ENCODE measurements at places on chromosomes 11 and 22. TPM values are rescaled to one million over a fixed set of nuclear protein-coding genes. Genes with fewer than 3 reads are reported as not detected.
A peak's percentile ranks its signal among the peaks of the same experiment; 100 is the strongest.

DNA sequence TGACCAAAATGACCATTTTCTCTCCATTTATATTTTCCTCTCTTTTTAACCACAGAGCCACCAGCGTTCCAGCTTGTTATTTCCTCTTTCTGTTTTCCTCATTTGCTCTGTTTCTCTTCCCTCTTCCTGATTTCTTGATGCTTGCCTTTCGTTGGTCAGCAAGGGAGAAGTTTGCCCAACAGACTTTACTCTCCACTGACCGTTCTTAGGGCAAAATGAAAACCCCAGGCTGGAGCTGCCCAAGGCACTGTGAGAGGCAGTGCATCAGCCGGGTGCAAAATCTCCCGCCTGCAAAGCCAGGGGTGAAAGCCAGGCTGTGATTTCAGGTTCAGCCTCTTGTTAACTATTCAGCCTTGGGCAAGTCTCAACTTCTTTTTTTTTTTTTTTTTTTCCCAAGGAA is 26.1 kb upstream of the APLP2 start:
- DNase-seq, result no peak
- H3K27me3 ChIP-seq, result no peaks in the 10 kb centered on the region
- no peaks in the 10 kb centered on the region for H3K4me1 ChIP-seq
- H3K36me3 ChIP-seq, result no peaks in the 10 kb centered on the region
- no peak overlapping the region for H3K27ac ChIP-seq

- no peaks in the 10 kb centered on the region for H3K36me3 ChIP-seq
- no peak overlapping the region for H3K27ac ChIP-seq
- no peak for DNase-seq
- no peak overlapping the region for H3K4me3 ChIP-seq
- H3K4me1 ChIP-seq, result no peaks in the 10 kb centered on the region
- H3K27me3 ChIP-seq, result no peaks in the 10 kb centered on the region
Observed at GRCh38 chr11:86637988-86638387, 34.4 kb downstream of the ME3 start.

GRCh38 chr11:65571940-65572339 is 398 bp upstream of the FAM89B start:
- no peaks in the 10 kb centered on the region for H3K36me3 ChIP-seq
- H3K4me1 ChIP-seq, result peaks cover 25% of the 10 kb centered on the region
- no peak overlapping the region for H3K27ac ChIP-seq
- H3K4me3 ChIP-seq, result peak overlapping the region; percentile 79

- H3K36me3 ChIP-seq, result peaks cover 74% of the 10 kb centered on the region
- no peak overlapping the region for H3K27ac ChIP-seq
- DNase-seq, result no peak
- H3K4me1 ChIP-seq, result peaks cover 9% of the 10 kb centered on the region
- no peak overlapping the region for H3K4me3 ChIP-seq
- no peaks in the 10 kb centered on the region for H3K27me3 ChIP-seq
Observed at GRCh38 chr22:20109411-20110358, 6.2 kb upstream of the RANBP1 start.

GRCh38 chr11:13189561-13190426 is 87.8 kb upstream of the BMAL1 start:
- no peaks in the 10 kb centered on the region for H3K27me3 ChIP-seq
- no peak overlapping the region for H3K27ac ChIP-seq
- no peak overlapping the region for H3K4me3 ChIP-seq
- DNase-seq, result no peak
- H3K36me3 ChIP-seq, result no peaks in the 10 kb centered on the region

GRCh38 chr11:95542868-95543551 is 246.6 kb downstream of the FAM76B start:
- H3K27me3 ChIP-seq, result no peaks in the 10 kb centered on the region
- H3K27ac ChIP-seq, result no peak overlapping the region
- H3K4me3 ChIP-seq, result no peak overlapping the region
- no peak for DNase-seq
- no peaks in the 10 kb centered on the region for H3K4me1 ChIP-seq

TBX10 gene
- 0.26 TPM for total RNA-seq

EIF4G2 gene
- 857 TPM for total RNA-seq

OR5M11 gene
- total RNA-seq, result not detected

RFPL2 gene
- not detected for total RNA-seq

DNA sequence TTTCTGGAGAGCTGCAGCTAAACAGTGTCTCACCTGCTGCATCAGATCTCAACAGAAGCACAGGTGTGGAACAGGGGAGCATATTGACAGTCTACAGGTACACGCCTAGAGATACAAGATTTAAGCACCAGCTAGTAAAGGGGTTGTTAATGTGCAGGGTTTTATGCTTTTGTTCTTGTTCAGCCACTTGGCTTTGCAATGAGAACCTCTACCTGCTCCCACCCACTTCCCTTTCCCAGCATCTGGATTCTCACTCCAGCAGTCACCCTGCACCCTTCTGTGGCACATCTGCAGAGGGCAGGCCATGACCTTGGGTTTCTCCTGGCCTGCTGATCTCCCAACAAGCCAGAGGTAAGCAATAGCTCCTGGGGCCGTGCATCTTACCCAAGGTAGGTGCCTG is 446.6 kb downstream of the BUD13 start:
- no peaks in the 10 kb centered on the region for H3K4me1 ChIP-seq
- no peak for DNase-seq
- no peaks in the 10 kb centered on the region for H3K36me3 ChIP-seq
- no peaks in the 10 kb centered on the region for H3K27me3 ChIP-seq

GRCh38 chr22:39234867-39235687 is 9.7 kb downstream of the PDGFB start:
- no peaks in the 10 kb centered on the region for H3K27me3 ChIP-seq
- H3K4me1 ChIP-seq, result peaks cover 29% of the 10 kb centered on the region
- no peak overlapping the region for H3K27ac ChIP-seq
- no peak overlapping the region for H3K4me3 ChIP-seq

DNA sequence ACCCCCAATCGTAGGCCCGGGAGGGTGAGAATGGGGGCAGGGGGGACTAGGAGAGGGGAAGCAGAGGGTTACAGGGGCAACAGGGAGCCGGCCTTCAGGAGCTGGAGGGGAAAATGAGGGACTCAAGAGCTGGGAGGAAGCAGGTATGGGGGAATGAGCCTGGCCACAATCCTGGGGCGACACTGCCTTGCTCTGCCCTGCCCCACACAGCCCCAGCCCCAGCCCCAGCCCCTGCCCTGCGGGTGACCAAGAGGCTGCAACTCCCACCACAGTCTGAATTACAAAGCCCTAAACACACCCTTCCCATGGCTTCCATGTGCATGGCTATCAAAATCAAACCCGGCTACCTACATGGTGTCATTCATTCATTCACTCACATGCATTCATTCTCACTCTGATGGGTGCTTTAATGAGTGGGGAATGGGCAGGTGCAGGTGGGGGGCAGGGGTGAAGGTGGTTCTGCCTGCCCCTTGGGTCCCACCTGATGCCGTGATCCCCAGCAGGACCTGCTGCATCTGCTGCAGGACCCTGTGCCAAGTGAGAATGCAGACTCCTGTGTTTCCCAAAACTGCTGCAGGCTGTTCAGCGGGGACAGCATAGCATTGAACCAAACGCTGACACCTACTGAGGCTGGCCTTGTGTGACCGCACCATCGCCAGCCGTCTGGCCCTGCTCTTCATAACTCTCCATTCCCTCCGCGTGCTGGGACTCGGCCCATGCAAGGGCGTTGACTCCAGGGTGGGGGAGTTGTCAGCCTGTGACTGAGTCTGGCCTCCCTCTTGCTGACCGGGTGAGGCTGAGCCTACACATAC is 9.5 kb upstream of the LINC01488 start:
- H3K36me3 ChIP-seq, result no peaks in the 10 kb centered on the region
- no peak overlapping the region for H3K27ac ChIP-seq
- no peak overlapping the region for H3K4me3 ChIP-seq
- no peak for DNase-seq

GAB4 gene
- total RNA-seq, result not detected

- H3K4me1 ChIP-seq, result no peaks in the 10 kb centered on the region
- no peak overlapping the region for H3K27ac ChIP-seq
- H3K36me3 ChIP-seq, result peaks cover 45% of the 10 kb centered on the region
- no peaks in the 10 kb centered on the region for H3K27me3 ChIP-seq
Observed at GRCh38 chr22:50435291-50436014, 39.4 kb downstream of the SBF1 start.

GRCh38 chr11:1382831-1383607 is 6.7 kb upstream of the BRSK2 start:
- peaks cover 11% of the 10 kb centered on the region for H3K4me1 ChIP-seq
- peak overlapping the region; percentile 61 for H3K4me3 ChIP-seq
- H3K27me3 ChIP-seq, result peaks cover 2% of the 10 kb centered on the region
- H3K27ac ChIP-seq, result peak overlapping the region; percentile 11
- peak; percentile 26 for DNase-seq

GGTLC2 gene
- total RNA-seq, result not detected

DNA sequence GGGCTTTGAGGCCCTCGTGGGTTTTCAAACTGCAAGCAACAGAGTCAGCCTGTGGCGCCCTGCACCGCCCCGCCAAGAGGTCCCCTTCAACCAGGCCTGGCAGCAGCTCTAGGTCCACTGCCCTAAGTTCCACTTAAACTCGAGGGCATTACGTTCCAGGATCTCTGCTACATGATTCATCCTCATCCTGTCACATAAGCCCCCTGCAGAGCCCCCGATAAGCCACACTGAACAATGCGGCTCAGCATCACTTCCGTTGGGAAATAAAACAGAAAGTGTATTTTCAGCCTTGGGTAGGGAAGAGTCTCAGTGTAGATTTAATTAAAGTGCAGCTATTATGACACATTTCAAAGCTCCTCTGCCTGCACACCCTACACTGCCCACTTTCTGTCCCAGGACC is 24.6 kb downstream of the SULT4A1 start:
- no peak overlapping the region for H3K4me3 ChIP-seq
- no peak for DNase-seq
- H3K27ac ChIP-seq, result no peak overlapping the region
- H3K27me3 ChIP-seq, result peaks cover 1% of the 10 kb centered on the region

CARD18 gene
- not detected for total RNA-seq

B3GAT3 gene
- total RNA-seq, result 42.4 TPM

- H3K4me1 ChIP-seq, result peaks cover 4% of the 10 kb centered on the region
- H3K27ac ChIP-seq, result no peak overlapping the region
- no peaks in the 10 kb centered on the region for H3K36me3 ChIP-seq
- peaks cover 3% of the 10 kb centered on the region for H3K27me3 ChIP-seq
- H3K4me3 ChIP-seq, result no peak overlapping the region
Observed at GRCh38 chr22:35547987-35548721, 7.5 kb downstream of the RASD2 start.

- H3K27me3 ChIP-seq, result no peaks in the 10 kb centered on the region
- H3K4me1 ChIP-seq, result no peaks in the 10 kb centered on the region
Observed at GRCh38 chr11:61793083-61793828, 545 bp downstream of the FEN1 start.

DNA sequence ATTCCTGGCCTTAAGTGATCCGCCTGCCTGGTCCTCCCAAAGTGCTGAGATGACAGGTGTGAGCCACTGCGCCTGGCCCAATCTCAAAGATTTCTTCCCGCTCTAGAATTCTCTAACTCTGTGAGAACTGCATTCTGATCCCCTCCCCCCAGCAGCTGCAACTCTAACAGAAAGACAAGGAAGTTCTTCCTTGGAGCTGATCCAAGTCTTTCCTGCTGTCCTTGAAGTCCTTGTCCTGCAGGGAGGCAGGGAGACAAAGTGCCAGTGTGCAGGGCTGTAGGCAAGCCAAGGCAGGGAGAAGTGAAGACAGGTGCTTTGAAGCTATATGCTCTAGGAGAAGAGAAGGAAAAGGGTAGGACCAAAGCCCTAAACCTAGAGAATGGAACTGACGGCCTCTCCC is 9.5 kb upstream of the GGA1 start:
- H3K27ac ChIP-seq, result no peak overlapping the region
- no peak for DNase-seq
- no peaks in the 10 kb centered on the region for H3K4me1 ChIP-seq
- H3K4me3 ChIP-seq, result no peak overlapping the region
- H3K36me3 ChIP-seq, result no peaks in the 10 kb centered on the region

- DNase-seq, result no peak
- H3K36me3 ChIP-seq, result no peaks in the 10 kb centered on the region
- no peak overlapping the region for H3K4me3 ChIP-seq
- H3K27me3 ChIP-seq, result no peaks in the 10 kb centered on the region
- H3K27ac ChIP-seq, result no peak overlapping the region
Observed at GRCh38 chr11:106327637-106328036, 250.2 kb downstream of the AASDHPPT start.

GRCh38 chr11:77020734-77021133 is 13.5 kb upstream of the B3GNT6 start:
- H3K36me3 ChIP-seq, result no peaks in the 10 kb centered on the region
- no peaks in the 10 kb centered on the region for H3K27me3 ChIP-seq
- H3K27ac ChIP-seq, result no peak overlapping the region
- DNase-seq, result no peak
- H3K4me3 ChIP-seq, result no peak overlapping the region

CABP4 gene
- total RNA-seq, result 0.41 TPM

GDPD4 gene
- total RNA-seq, result not detected

SEPTIN3 gene
- 1.7 TPM for total RNA-seq

GRCh38 chr11:112042161-112042960 is 17.2 kb downstream of the DLAT start:
- no peak overlapping the region for H3K4me3 ChIP-seq
- H3K27me3 ChIP-seq, result no peaks in the 10 kb centered on the region
- H3K27ac ChIP-seq, result no peak overlapping the region
- H3K36me3 ChIP-seq, result peaks cover 18% of the 10 kb centered on the region
- no peak for DNase-seq
- no peaks in the 10 kb centered on the region for H3K4me1 ChIP-seq

KCTD14 gene
- total RNA-seq, result 0.38 TPM

DNA sequence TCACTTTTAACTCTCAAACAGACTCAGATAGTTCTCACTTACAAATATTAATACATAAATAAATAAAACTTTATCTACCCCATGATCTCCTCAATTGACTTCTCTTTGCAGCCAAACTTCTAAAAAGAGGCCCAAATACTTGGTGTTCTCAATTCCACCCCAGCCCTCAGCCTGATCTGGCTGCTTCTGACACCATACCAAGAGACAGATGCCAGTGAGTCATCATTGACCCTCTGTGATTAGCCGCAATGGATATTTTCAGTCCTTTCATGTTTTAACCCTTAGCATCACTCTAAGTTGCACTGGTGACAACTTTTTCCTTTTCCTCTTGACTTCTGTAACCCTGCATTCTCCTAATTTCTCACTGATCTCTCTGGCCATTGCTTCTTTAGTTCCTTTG is 184.1 kb upstream of the ARHGAP20 start:
- no peak overlapping the region for H3K4me3 ChIP-seq
- no peak overlapping the region for H3K27ac ChIP-seq
- no peaks in the 10 kb centered on the region for H3K27me3 ChIP-seq
- H3K36me3 ChIP-seq, result no peaks in the 10 kb centered on the region
- no peaks in the 10 kb centered on the region for H3K4me1 ChIP-seq

GRCh38 chr11:123603666-123604065 is 50.8 kb downstream of the SCN3B start:
- peaks cover 11% of the 10 kb centered on the region for H3K36me3 ChIP-seq
- H3K27me3 ChIP-seq, result no peaks in the 10 kb centered on the region
- DNase-seq, result no peak
- H3K27ac ChIP-seq, result no peak overlapping the region

- H3K36me3 ChIP-seq, result no peaks in the 10 kb centered on the region
- no peak for DNase-seq
- H3K4me3 ChIP-seq, result no peak overlapping the region
- H3K27me3 ChIP-seq, result peaks cover 3% of the 10 kb centered on the region
Observed at GRCh38 chr11:115197031-115197430, 307.2 kb downstream of the CADM1 start.

DNA sequence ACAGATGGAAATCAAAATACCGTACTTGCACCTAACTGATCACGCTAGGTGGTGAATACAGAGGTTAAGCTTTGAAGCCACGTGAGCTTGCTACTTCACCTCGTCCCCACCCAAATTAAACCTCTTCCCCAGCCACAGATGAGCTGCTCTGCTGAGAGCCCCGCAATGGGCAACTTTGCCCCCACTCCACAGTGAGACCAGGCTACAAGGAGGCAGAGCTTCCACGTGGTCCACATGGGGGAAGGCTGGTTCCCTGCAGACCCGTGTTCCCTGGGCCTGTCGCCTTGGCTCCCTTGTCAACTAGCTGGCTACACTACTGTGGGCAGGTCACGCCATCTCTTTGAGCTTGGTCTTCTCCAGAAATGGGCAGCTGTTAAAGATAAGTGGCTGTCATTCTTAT is 10.9 kb downstream of the CD5 start:
- no peak overlapping the region for H3K4me3 ChIP-seq
- peaks cover 9% of the 10 kb centered on the region for H3K4me1 ChIP-seq
- H3K36me3 ChIP-seq, result no peaks in the 10 kb centered on the region
- H3K27ac ChIP-seq, result no peak overlapping the region
